ENCODE measurements at places on chromosomes 2 and 18.

DNA sequence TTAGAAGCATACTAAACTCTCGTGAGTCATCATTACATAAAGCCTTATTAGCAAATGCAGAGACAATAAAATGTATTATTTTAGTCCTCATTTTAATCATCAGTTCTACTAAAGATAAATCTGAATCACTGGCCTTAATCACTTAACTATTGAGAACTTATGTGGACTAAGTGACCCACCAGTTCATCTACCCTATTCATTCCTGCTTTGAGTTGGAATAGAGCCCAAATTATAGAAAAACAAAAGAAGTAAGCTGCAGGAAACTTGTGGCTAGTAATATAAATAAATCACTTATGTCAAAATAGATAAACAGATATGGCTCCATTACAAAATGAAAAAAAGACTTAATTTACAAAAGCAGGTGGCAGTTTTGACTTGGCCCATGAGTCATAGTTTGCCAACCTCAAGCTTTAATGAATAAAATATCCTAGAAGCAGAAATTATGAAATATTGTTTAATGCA is 851.8 kb upstream of the CRIM1 start:
- DNase-seq = no peak

- DNase-seq = no peak
Measured at GRCh38 chr2:49286726-49287125, 132.4 kb upstream of the FSHR start.

GRCh38 chr2:113390124-113390849 is 47.2 kb upstream of the ZNG1B start:
- no peak for DNase-seq

DNA sequence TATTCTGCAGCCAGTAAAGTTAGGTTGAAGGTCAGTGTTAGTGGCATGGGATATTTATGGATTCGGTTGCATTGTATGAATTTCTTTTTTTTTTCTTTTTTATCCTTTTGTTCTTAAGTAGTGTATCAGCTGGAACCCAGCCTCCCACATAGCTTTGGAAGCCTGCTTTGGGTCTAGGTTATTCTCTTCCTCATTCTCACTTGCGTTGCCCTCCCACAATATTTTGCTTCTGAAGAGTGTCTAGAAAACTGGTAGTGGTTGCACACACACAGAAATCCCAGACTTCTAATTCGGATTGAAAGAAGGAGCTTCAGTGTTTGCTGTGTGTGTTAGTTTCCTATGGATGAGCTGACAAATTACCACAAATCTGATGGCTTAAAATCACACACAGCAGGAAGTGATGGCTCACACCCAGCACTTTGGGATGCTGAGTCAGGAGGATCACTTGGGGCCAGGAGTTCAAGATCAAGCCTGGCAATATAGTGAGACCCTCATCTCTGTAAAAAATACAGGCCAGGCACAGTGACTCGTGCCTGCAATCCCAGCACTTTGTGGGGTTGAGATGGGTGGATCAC is 104.8 kb downstream of the ARL4C start:
- DNase-seq = no peak

DNA sequence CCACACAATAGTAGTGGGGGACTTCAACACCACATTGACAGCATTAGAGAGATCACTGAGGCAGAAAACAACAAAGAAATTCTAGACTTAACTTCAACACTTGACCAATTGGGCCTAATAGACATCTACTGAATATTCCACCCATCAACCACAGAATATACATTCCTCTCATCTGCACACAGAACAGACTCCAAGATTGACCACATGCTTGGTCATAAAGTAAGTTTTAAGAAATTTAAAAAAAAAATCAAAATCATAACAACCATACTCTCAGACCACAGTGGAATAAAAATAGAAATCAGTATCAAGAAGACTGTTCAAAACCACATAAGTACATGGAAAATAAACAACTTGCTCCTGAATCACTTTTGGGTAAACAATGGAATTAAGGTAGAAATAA is 9.0 kb upstream of the FLACC1 start:
- DNase-seq = no peak

DNA sequence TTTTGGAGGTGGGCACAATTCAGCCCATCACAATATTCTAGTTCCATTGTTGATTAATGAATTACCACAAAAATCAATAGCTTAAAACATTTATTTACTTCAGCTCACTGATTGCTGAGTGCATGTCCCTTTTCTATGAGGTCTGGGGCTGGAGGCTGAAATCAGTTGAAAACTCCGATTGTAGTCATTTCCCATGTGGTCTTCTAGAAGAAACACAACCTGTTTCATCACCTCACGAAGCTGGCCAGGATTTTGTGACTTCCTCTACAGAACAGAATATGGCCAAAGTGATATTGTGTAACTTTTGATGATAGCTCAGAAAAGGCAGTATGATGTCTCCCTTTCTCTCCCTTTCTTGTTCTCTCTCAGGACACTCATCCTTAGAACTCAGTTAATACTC is 44.1 kb upstream of the CYRIA start:
- no peak for DNase-seq
